Renal cortex interstitium (tissue), 15 donors: ENCODE measurements at places on chromosomes 13 and 19. TPM values are rescaled to one million over a fixed set of nuclear protein-coding genes. Genes with fewer than 3 reads are reported as not detected.
A peak's percentile ranks its signal among the peaks of the same experiment; 100 is the strongest.

Gene CEACAM7
- not detected for polyA plus RNA-seq

Gene SBK2
- polyA plus RNA-seq: 1.4 TPM

Gene ZNF880
- polyA plus RNA-seq: 25.6 TPM

Gene EPSTI1
- polyA plus RNA-seq: 12.0 TPM

Gene CYP4F3
- 0.62 TPM for polyA plus RNA-seq

Gene ZNF738
- polyA plus RNA-seq: 36.0 TPM

Gene CYP2A7
- 0.20 TPM for polyA plus RNA-seq

Gene PSG3
- not detected for polyA plus RNA-seq

Gene FUT6
- polyA plus RNA-seq: 14.1 TPM

Gene SLITRK6
- polyA plus RNA-seq: 4.7 TPM

Gene EID2B
- polyA plus RNA-seq: 4.2 TPM

DNA sequence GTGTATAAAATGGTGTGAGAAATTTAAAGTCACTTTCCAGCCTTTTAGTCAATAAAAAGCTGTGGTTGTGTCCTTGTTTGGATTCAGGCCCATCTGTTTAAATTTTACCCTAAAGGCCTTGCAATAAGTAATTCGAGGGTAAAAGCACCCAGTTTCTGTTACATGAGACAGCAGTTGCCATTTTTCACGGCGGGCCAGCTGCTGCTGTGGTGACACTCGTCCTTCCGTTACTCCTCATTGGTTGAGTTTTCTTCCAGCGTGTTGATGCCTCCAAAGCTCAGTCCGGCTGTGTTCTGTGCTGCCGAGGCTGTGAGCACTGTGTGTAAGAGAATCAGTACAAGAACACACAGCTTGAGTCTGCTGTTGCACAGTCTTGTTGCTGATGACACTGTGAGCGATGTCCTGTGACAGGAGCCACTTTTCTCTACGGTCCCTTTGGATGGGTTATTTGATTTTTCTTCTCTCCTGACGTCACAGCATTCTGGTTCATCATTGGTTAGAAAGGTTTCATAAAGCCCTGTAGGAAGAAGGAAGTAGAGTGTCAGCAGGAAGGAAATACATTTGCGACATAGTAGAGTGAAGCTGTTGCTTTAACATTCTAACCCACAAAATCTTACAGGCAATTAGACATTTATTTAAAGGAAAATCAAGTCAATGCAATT lies 602.5 kb upstream of the ARGLU1 start:
- no peak for DNase-seq

DNA sequence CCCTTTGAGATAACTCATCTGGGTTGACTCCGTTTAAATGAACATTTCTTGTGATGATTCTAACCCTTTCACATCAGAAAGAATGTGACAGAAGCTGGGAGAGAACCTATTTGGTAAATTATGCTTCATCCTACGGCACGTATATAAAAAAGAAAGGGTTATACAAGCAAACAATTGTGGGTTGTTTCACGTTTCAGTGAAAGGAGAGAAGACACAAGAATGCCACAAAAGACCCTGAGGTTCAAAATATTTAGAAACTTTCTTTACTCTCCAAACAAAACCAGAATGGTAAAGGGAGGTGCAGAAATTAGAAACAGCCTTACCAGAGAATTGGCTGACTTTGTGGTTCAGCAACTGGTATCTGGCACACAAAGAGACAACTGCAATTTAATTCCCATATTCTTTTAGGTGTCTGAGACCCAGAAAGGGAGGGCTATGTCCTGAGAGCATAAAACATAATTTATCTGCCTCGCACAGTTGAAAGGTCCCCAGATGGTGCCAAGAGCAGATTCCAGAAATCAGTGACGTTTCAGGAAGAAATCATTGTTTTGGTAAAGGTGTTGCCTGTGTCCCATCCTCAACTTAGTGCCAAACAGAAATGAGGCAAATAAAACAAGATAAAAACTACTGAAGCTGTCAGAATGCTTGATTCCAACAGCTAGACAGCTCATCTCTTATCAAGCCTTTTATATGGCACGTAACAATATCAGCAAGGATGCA lies 361.4 kb downstream of the EFNB2 start:
- no peak for DNase-seq

GRCh38 chr13:51363625-51364024 lies 24.1 kb downstream of the SERPINE3 start:
- DNase-seq: no peak

DNA sequence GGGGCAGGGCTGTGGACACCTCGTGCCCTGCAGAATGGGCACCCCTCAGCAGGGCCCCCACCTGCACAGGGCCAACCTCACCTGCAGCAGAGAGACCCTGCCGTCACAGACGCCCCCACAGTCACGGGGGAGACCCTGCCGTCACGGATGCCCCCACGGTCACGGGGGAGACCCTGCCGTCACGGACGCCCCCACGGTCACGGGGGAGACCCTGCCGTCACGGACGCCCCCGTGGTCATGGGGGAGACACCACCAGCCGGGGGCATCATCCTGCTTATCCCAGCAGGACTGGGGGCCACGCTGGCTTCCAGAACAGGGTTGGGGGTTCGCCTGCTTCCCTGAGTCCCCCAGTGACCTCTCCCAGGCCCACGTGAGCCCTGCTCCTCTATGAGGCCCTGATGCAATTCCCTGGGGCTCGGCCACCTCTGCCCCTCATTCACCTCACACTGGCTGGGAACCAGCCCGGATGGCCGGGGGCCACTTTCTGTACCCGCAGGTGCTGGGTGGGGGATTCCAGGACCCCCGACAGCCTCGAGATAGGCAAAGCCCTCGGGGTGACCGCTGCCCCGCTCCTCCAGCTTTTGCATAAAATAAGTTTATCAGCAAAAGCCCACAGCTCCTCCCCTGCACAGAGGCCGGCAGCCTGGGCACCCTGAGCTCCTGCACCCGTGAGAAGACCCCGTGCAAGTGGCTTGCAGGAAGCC lies 23.6 kb downstream of the SBNO2 start:
- DNase-seq: no peak

- peak; percentile 67 for DNase-seq
Measured at GRCh38 chr13:21124852-21125251, 51.5 kb downstream of the SKA3 start.

DNA sequence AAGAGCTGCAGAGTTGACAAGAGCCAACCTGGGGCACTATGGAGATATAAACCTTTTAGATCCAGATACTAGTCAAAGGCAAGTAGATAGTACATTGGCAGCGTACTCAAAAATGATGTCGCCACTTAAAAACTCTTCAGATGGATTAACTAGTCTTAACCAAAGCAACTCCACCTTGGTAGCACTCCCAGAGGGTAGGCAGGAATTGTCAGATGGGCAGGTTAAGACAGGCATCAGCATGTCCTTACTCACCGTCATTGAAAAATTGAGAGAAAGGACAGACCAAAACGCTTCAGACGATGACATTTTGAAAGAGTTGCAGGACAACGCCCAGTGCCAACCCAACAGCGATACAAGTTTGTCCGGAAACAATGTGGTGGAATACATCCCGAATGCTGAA lies 8.9 kb downstream of the ZNF507 start:
- DNase-seq: no peak

GRCh38 chr13:54980651-54981050 lies 1952.0 kb downstream of the OLFM4 start:
- DNase-seq: no peak

GRCh38 chr13:45064889-45065288 lies 55.4 kb upstream of the GTF2F2 start:
- no peak for DNase-seq

DNA sequence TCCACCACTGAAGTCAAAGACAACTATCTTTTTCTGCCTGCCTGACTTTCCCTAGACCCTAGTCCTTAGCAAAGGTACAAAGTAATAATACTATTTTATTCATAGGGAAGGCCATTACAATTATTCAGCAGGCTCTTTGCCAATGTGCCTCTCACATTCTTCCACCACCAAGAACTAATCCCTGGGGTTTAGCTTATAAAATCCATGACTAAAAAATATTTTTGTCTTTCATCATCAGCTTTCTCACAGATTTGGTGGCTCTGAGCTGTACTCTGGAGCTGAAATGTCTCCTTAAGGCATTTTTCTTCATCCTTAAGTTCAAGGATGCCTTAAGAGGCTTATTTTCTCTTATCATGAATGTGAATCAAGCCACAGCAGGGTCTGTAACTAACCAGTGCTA lies 96.1 kb downstream of the OXGR1 start:
- DNase-seq: no peak

GRCh38 chr19:30473334-30473867 lies 101.2 kb downstream of the ZNF536 start:
- DNase-seq: no peak

- no peak for DNase-seq
Measured at GRCh38 chr13:41637586-41637985, 180.2 kb downstream of the RGCC start.

GRCh38 chr19:43939557-43940260 lies 4.6 kb upstream of the ZNF45 start:
- DNase-seq: no peak

- DNase-seq: no peak
Measured at GRCh38 chr13:113077566-113077952, 28.0 kb upstream of the F7 start.

GRCh38 chr19:41327576-41328156 lies 17.7 kb downstream of the CCDC97 start:
- DNase-seq: no peak

GRCh38 chr19:36796714-36796992 lies 24.0 kb upstream of the ZNF850 start:
- DNase-seq: no peak

GRCh38 chr19:1105008-1105872 lies 1.4 kb downstream of the GPX4 start:
- DNase-seq: no peak

GRCh38 chr19:39508629-39509028 lies 6.3 kb upstream of the SELENOV start:
- no peak for DNase-seq

GRCh38 chr19:39388657-39389056 lies 2.2 kb downstream of the PAF1 start:
- no peak for DNase-seq

GRCh38 chr13:41694545-41695301 lies 237.4 kb downstream of the RGCC start:
- DNase-seq: peak; percentile 75

DNA sequence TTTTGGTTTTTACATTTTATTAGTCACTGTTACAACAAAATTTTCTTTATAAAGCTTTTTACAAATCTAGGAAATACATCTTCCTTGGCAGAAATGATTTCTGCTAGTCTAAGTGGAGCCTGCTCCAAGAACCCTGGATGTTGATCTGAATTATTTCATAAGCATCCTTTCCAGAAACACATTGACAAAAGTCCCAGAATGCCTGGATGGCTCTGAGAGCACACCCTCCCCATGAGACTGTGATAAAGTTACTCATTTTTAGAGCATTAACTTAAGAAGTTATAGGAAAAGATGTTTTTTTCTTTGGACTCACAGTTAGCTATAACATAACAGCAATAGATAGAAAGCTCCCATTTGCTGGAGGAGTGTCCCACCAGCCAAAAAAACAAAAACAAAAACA lies 559.6 kb upstream of the SPRY2 start:
- no peak for DNase-seq

GRCh38 chr19:38173291-38174041 lies 50.6 kb downstream of the DPF1 start:
- DNase-seq: no peak

- DNase-seq: no peak
Measured at GRCh38 chr19:33674626-33675367, 53.0 kb downstream of the CHST8 start.

DNA sequence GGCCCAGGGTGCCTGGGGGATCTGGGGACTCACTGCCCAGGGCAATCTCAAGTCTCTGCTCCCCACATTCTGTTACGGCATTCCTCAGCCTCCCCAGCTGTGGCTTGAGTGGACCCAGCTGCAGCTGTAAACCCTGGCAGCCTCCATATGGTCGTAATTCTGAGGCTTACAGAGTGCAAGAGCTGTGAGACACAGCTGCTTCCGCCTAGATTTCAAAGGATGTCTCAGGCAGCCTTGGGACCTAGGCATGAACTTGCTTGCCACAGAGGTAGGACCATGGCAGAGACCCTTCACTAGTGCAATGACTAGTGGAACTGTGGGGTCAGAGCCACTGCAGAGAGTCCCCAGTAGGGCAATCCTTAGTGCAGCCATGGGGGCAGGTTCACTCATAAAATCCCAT lies 297.5 kb downstream of the ENOX1 start:
- DNase-seq: peak; percentile 53

DNA sequence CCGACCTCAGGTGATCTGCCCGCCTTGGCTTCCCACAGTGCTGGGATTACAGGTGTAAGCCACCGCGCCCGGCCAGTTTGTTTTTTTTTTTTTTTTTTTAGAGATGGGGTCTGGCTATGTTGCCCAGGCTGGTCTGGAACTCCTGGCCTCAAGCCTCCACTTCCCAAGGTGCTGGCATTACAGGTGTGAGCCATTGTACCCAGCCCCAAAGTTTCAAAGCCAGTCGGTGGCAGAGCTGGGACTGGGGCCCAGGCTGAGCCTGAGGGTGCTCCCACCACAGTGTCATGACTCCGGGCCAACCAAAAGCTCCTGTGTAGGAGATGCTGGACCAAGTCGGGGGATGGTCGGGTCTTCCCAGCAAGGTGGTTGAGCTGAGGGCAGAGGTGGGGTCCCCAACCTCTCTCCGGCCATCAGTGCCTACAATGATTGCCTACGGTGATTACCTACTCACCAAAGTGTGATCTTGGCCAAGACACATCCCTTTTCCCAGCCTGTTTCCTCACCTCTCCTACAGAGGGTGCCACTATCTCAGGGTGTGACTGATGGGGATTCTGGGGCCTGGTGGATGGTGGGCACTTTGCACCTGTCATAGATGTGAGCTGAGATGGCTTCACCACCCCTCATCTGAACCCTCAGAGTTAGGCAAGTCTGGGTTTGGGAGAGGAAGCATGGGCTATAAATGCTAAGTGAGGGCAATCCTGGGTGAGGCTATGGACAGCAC lies 5.9 kb upstream of the SAMD1 start:
- DNase-seq: no peak

GRCh38 chr19:52189735-52190486 lies at the start of gene PPP2R1A:
TSS of gene PPP2R1A (plus strand) at chr19:52190052. CDS start at chr19:52190097, 45 bp downstream.
- DNase-seq: peak; percentile 100

GRCh38 chr13:45255247-45255987 lies 54.6 kb upstream of the KCTD4 start:
- no peak for DNase-seq
